Hypothalamus (tissue), 51 donors: ENCODE measurements at places on chromosomes 2 and 18.

DNA sequence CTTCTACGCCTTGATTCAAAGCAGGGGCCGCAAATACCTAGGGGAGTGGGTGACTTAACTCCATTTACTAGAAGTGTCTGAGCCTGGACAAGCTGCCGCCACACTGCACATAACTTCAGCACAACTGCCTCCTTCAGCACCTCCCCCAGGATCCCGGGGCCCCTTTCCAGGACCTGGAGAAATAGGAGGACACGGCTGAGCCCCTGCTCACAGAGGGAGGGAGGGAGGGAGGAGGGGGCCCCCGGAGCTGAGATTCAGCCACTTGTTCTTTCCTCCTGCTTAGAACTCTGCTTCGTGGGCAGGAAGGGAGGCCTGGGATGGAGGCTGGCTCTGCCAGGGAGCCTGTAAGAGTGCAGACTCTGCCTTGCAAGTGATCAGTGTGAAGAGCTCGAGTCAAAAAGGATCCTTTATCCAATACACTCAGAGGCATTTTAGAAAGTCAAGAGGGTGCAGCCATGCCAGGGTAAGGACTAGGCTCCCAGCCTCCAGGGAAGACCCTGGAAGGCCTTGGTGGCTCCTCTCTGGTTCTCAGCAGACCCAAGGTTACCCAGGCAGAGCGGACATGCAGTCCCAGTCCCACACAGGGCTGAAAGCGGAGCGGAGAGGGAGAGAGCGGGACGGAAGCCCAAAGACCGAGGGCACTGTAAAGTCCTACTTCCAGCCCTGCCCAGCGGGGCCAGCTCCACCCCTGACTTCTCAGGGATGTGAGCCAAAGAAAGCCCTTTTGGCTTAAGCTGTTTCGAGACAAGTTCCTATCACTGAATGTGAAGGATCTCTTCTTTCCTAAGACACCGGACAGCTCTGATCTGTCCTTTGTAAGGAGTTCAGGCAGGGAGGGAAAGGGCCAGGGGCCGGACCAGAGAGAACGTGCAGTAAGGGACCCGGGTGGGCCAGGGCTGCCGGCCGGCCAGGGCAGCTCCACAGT lies 8.6 kb upstream of the ARMC9 start:
- no peak for DNase-seq

DNA sequence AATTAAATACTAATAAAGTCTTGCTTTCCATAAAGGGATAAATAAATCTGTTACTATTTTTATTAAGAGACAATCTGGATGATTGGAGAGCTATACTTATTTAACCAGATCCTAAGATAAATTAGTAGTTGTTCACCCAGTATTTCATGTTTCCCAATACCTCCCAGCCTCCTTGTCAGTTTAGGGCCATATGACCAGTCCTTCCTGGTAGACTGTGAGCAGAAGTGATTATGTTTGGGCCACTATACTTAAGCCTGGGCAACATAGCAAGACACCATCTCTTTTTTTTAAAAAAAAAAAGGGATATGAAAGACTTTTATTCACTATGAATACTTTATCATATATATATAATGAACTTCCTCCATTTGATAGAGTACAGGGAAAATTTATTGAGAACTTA lies 48.8 kb upstream of the PPM1B start:
- DNase-seq = no peak

GRCh38 chr2:62398356-62398755 lies 107.6 kb downstream of the TMEM17 start:
- no peak for DNase-seq

GRCh38 chr18:73240899-73241298 lies 373.1 kb upstream of the NETO1 start:
- no peak for DNase-seq

- no peak for DNase-seq
These were observed 66.2 kb downstream of the LPIN1 start for GRCh38 chr2:11812466-11813248.

- no peak for DNase-seq
These were observed 105.5 kb downstream of the RTP5 start for GRCh38 chr2:241974851-241975592.
